Thoracic aorta (tissue), 2 donors: ENCODE measurements at places on chromosomes 2 and 18.

DNA sequence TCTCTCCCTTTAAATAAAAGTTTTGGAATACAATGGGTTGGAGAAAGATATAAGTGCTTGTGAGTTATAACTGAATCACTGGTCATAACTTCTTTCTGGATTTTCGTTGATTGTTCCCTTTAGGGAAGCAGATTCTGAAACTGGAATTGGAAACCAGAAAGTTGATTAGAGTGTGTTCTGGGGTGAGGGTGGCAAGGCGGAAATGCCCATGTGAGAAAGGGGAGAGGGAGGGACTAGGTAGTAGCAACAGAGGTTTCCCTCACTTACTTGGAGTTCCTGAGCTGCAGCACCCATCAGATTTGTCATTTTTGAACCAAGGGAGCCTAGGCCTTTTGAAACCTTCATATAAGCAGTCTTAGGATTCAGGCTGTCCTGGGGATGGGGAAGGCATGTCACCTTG lies 453.4 kb downstream of the KCNJ3 start:
- H3K36me3 ChIP-seq = no peaks in the 10 kb centered on the region
- no peak overlapping the region for H3K4me3 ChIP-seq
- no peaks in the 10 kb centered on the region for H3K27me3 ChIP-seq
- no peaks in the 10 kb centered on the region for H3K4me1 ChIP-seq
- no peak overlapping the region for H3K27ac ChIP-seq
- no peak for DNase-seq

DNA sequence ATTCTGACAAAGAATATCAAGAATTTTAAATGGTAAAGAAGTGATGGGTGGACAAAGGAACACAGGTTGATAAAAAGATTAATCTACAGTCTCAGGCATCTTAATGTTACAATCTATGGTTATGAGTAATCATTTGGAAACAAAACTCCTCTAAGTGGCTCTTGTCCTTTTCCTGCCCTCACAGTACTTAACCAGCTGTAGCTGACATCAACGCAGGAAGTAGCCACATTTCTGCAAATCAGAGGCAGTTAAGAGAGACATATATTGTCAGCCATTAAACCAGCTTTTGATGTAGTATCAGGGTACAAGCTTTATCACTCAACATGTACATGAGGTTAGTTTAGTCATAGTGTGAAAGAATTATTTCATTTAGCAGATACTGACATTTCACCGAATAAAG lies 244.6 kb downstream of the NR4A2 start:
- H3K27me3 ChIP-seq = no peaks in the 10 kb centered on the region
- H3K36me3 ChIP-seq = no peaks in the 10 kb centered on the region
- no peak overlapping the region for H3K27ac ChIP-seq
- no peaks in the 10 kb centered on the region for H3K4me1 ChIP-seq
- H3K4me3 ChIP-seq = no peak overlapping the region
- no peak for DNase-seq

GRCh38 chr2:145380436-145381017 lies 860.6 kb upstream of the ZEB2 start:
- no peak overlapping the region for H3K4me3 ChIP-seq
- H3K27ac ChIP-seq = no peak overlapping the region
- DNase-seq = no peak
- no peaks in the 10 kb centered on the region for H3K4me1 ChIP-seq

- H3K27me3 ChIP-seq = no peaks in the 10 kb centered on the region
- no peaks in the 10 kb centered on the region for H3K4me1 ChIP-seq
- H3K4me3 ChIP-seq = no peak overlapping the region
- H3K27ac ChIP-seq = no peak overlapping the region
- DNase-seq = no peak
These were observed 55.9 kb upstream of the EPAS1 start for GRCh38 chr2:46241344-46241743.
